Thoracic aorta (tissue), 2 donors: ENCODE measurements at places on chromosomes 1 and 21. TPM values are rescaled to one million over a fixed set of nuclear protein-coding genes. Genes with fewer than 3 reads are reported as not detected.

The UBE2U gene
- not detected for total RNA-seq

DNA sequence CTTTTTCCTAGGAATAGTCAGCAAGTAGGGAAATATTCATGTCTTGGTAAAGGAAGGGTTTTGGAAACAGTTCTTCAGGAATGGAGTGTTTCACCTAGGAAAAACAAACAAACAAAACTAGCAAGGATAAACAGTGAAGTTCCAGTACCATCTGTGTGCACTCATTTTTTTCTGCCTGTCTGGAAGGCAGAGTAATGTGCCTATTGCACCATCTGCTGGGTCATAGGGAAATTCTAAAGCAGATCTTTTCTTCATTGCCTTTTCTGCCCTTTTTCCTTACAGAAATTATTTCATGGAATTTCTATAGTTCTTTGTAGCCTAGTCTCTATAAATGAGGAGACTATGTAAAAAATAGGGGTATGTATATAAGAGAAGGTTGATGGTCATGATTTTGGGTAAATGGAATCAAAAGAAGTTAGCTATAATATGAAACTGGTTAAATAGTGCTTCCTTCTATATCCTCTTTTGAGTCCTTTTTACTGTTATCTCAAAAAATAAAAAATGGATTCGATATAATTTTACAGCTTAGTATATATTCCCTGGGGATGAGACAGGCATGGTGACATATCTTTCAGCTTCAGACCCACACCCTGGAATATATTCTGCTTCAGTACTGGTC, 3.4 kb upstream of the HRNR start:
- H3K27ac ChIP-seq, result no peak overlapping the region
- DNase-seq, result no peak
- no peak overlapping the region for H3K4me3 ChIP-seq
- no peaks in the 10 kb centered on the region for H3K27me3 ChIP-seq

- no peak for DNase-seq
- H3K27me3 ChIP-seq, result no peaks in the 10 kb centered on the region
- no peak overlapping the region for H3K4me3 ChIP-seq
- H3K36me3 ChIP-seq, result no peaks in the 10 kb centered on the region
- no peak overlapping the region for H3K27ac ChIP-seq
- H3K4me1 ChIP-seq, result no peaks in the 10 kb centered on the region
Observed at GRCh38 chr1:228340686-228341449, 65.8 kb downstream of the TRIM11 start.

GRCh38 chr1:67433837-67434236, 3.6 kb upstream of the SERBP1 start:
- H3K27me3 ChIP-seq, result no peaks in the 10 kb centered on the region
- H3K4me3 ChIP-seq, result peak overlapping the region; percentile 26
- H3K36me3 ChIP-seq, result no peaks in the 10 kb centered on the region
- H3K4me1 ChIP-seq, result peaks cover 13% of the 10 kb centered on the region

- no peaks in the 10 kb centered on the region for H3K27me3 ChIP-seq
- H3K4me3 ChIP-seq, result no peak overlapping the region
- H3K4me1 ChIP-seq, result peaks cover 5% of the 10 kb centered on the region
- DNase-seq, result no peak
- no peaks in the 10 kb centered on the region for H3K36me3 ChIP-seq
- peak overlapping the region; percentile 49 for H3K27ac ChIP-seq
Observed at GRCh38 chr1:19765623-19766022, 34.1 kb downstream of the TMCO4 start.

The GSTM4 gene
- 15.7 TPM for total RNA-seq

DNA sequence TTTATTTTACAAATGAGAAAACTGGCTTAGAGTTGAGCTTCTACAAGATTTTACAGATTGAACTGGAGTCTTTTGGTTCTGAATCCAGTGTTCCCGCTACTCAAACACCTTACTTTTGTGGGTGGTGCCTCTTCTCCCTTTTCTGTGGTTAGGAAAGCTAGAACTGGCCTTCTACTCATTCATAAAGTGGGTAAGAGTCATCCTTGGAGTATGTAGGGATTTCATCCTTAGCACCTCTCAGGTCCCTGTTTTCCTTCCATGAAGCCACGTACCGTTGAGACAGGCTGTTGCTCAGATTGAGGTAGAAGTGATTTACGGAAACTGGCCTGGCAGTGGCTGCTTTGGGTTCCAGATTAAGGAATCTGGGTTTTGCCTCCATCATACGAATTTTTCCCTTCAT, 35.8 kb downstream of the WNT4 start:
- no peak for DNase-seq
- H3K4me3 ChIP-seq, result no peak overlapping the region
- H3K27ac ChIP-seq, result no peak overlapping the region
- H3K36me3 ChIP-seq, result no peaks in the 10 kb centered on the region
- no peaks in the 10 kb centered on the region for H3K27me3 ChIP-seq
- H3K4me1 ChIP-seq, result peaks cover 15% of the 10 kb centered on the region

The SELENBP1 gene
- total RNA-seq, result 67.6 TPM

- no peaks in the 10 kb centered on the region for H3K36me3 ChIP-seq
- peaks cover 11% of the 10 kb centered on the region for H3K4me1 ChIP-seq
- H3K4me3 ChIP-seq, result no peak overlapping the region
- no peak overlapping the region for H3K27ac ChIP-seq
- H3K27me3 ChIP-seq, result no peaks in the 10 kb centered on the region
- DNase-seq, result no peak
Observed at GRCh38 chr1:8846263-8846662, 28.8 kb upstream of the RERE start.

GRCh38 chr1:231069333-231069732, 29.3 kb upstream of the FAM89A start:
- no peaks in the 10 kb centered on the region for H3K27me3 ChIP-seq
- no peaks in the 10 kb centered on the region for H3K4me1 ChIP-seq
- no peaks in the 10 kb centered on the region for H3K36me3 ChIP-seq
- H3K27ac ChIP-seq, result no peak overlapping the region
- DNase-seq, result no peak

GRCh38 chr1:21951226-21951870, 14.2 kb upstream of the HSPG2 start:
- H3K36me3 ChIP-seq, result no peaks in the 10 kb centered on the region
- no peaks in the 10 kb centered on the region for H3K27me3 ChIP-seq
- no peaks in the 10 kb centered on the region for H3K4me1 ChIP-seq

DNA sequence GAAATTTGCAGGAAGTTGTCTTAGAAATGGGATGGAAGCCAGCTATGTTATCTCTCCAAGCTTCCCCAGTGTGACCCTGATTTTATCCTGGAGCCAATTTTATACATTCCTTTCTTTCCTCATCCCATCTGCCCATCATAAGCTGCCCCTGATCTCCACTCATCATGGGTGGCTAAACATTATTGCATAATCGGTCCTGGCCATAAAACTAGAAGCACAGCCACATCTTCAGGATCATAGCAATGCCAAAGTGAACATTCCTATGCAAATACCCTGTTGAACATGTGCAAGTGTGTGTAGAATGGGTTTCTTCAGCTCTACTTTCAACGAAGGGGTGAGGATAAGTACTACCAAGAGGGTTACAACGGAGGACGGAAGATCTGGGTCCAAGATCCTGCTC, 50.6 kb upstream of the COG2 start:
- H3K36me3 ChIP-seq, result no peaks in the 10 kb centered on the region
- no peak overlapping the region for H3K4me3 ChIP-seq
- DNase-seq, result no peak
- H3K4me1 ChIP-seq, result no peaks in the 10 kb centered on the region
- no peak overlapping the region for H3K27ac ChIP-seq
- H3K27me3 ChIP-seq, result no peaks in the 10 kb centered on the region

DNA sequence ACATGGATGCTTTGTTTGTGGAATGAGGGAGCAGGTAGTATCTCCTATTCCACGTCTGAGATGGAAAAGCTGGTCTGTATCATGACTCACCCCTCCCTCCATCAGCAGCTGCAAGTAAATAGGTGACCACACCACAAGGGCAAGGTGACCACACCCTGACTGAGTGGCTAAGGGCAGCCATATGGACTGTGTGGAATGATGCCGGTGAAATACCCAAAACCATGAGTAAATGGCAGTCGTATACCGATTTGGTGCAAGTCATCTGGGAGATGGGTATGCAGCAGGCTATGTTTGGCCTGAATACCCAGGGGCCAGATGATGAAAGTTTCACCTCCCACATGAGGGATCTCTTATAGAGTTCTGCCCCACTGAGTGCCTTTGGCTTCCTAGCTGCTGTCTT, 15.8 kb upstream of the UBE2U start:
- no peak overlapping the region for H3K27ac ChIP-seq
- DNase-seq, result no peak
- peaks cover 20% of the 10 kb centered on the region for H3K4me1 ChIP-seq
- no peaks in the 10 kb centered on the region for H3K36me3 ChIP-seq

GRCh38 chr1:213779228-213779627, 208.5 kb upstream of the PROX1 start:
- H3K4me3 ChIP-seq, result no peak overlapping the region
- H3K36me3 ChIP-seq, result no peaks in the 10 kb centered on the region
- DNase-seq, result no peak
- no peak overlapping the region for H3K27ac ChIP-seq
- no peaks in the 10 kb centered on the region for H3K4me1 ChIP-seq

- no peaks in the 10 kb centered on the region for H3K36me3 ChIP-seq
- peaks cover 37% of the 10 kb centered on the region for H3K4me1 ChIP-seq
- no peaks in the 10 kb centered on the region for H3K27me3 ChIP-seq
- H3K27ac ChIP-seq, result peak overlapping the region; percentile 83
- H3K4me3 ChIP-seq, result peak overlapping the region; percentile 77
- DNase-seq, result no peak
Observed at GRCh38 chr1:61076728-61077675, 5.4 kb upstream of the NFIA start.

The FAM167B gene
- 6.1 TPM for total RNA-seq

DNA sequence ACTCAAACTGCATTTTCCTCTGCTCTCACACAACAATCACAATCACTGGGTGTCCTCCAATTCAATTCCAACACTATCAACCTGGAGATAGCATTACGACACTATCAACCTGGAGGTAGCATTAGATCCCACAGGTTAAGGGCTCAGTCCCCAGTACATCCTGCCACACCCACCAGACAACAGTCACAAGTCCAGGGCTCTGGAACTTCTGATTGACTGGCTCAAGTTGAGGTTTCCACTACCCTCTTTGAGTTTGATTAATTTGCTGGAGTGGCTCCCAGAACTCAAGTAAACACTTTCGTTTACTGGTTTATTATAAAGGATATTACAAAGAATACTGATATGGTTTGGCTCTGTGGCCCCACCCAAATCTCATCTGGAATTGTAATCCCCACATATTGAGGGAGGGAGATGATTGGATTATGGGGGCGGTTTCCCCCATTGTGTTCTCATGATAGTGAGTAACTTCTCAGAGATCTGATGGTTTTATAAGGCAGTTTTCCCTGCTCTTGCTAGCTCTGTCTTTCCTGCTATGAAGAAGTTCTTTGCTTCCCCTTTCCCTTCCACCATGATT, 49.6 kb upstream of the ARHGAP29 start:
- H3K4me1 ChIP-seq, result no peaks in the 10 kb centered on the region
- no peaks in the 10 kb centered on the region for H3K27me3 ChIP-seq
- no peak overlapping the region for H3K27ac ChIP-seq
- H3K4me3 ChIP-seq, result no peak overlapping the region
- no peaks in the 10 kb centered on the region for H3K36me3 ChIP-seq
- no peak for DNase-seq

DNA sequence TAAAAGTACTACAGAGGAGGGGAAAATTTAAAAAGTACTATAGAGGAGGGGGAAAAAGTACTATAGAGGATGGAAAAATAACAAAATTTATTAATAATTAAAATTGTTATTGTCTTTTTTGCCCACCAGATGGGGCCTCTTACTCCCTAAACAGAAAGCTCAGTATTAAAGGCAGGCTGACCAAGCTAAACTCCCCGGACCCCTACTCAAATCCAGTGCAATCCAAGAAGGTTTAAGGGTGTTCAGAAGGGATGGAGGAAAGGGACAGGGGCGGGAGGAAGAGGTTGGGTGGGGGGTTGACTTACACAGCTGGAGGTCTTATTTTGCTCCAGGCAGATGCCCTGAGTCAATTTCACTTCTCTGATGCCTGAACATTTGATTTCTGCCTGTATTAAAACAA, 13.7 kb downstream of the CD34 start:
- H3K27ac ChIP-seq, result peak overlapping the region; percentile 39
- no peak for DNase-seq
- H3K4me3 ChIP-seq, result no peak overlapping the region

The OR2L3 gene
- not detected for total RNA-seq
